ENCODE measurements at places on chromosomes 12 and 14.

DNA sequence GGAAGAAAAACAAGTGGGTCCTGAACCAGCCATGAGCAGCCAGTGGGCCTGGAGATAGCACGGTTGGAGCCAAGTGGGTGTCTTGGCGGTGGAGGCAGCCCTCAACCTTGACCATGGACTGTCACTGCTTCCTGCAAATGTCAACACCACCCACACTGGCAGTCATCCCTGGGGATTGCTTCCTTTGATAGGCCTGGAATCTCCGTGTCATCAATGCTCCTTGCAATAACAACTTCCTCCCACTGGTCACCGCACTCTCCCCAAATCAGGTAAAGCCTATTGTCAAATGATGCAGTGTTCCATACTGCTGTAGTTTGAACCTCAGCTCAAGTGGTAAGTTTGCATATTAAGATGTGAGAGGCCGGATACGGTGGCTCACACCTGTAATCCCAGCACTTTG is 129.1 kb downstream of the NTF3 start:
- DNase-seq, result no peak

DNA sequence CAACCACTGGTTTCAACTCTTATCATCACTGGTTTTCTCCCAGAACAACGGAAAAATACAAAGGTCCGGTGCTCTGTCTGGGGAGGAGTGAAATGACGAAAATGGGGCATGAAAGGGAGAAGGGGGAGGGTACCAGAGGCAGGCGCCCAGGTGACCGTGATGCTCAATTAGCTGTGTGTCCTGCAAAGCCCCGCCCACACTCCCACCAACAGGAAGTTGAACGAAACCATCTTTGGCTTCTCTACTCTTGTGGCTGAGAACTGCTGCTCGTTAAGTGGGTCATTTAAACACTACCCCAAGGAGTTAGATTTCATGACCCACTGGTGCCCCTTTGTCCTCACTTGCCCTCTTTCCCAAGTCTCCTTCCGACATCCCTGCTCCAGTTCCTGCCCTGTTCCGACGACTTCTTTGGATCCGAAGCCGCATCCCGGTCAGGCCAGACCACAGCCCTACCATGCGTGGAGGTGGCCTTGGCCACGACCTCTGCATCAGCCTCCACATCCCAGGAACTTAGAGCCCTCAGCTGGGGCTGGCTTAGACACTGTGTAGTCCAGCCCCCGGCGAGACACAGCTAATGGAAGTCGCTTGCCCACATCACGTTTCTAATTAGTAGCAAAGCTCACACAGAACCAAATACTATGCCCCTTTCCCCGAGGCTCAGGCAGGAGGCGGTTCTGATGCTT is 11.4 kb upstream of the LRTM2 start:
- no peak for DNase-seq

GRCh38 chr12:80411787-80412186 is 32.2 kb upstream of the PTPRQ start:
- no peak for DNase-seq

DNA sequence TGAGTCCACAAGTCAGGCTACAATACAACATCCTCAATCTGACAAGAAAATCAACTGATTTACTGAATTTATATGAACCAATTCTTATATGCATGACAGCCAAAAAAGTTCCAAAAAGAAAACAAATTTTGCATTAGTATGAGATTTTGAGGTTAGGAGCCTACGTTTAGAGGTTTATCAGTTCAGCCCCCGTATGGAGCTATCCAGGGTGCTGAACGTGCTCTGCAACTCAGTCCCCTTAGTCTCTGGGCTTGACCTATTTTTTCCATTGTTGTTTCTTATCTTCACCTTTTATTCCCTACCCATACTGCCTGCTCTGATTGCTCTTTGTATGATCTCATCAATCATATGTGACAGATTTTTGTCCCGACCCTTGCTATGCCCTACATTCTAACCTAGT is 693.0 kb downstream of the NRXN3 start:
- DNase-seq, result peak; percentile 68

DNA sequence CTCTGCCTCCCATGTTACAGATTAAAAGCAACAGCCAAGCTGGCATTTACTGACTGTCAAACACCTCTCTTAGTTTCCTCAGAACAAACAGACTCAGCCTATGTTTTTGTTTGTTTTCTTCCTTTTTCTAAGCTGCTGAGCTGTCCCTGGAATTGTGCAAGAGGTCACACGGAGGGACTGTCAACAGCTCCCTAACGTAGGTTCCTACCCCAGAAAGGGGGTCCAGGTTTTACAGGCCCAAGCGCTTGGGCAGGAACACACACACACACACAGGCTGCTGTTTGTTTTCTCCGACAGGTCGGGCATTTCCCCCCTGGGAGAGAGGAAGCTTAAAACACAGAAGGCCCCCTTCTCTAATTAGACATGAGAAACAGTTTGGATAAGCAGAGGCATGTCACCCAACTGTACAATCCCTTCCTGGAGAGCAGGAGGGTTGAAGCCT is 739.6 kb upstream of the TBX3 start:
- DNase-seq, result no peak

DNA sequence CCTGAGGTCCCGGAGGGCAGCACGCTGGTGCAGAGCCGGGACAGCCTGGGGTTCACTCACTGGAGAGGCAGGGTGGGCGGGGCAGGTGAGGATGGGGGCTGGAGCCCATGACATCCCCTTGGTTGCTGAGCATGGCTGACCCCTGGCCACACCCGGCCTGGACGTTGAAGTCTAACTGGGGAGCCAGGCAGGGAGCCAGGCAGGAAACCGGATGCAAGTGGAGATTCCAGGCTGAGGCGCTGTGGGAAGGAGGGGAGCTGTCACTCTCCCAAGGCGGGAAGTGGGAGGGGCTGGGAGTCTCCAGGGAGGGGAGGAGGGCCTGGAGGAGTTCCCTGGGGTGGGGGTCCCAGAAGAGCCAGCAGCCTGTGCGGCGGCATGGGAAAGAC is 7.7 kb upstream of the INF2 start:
- peak; percentile 63 for DNase-seq

- DNase-seq, result no peak
Observed at GRCh38 chr14:103402695-103403094, 17.5 kb downstream of the MARK3 start.

DNA sequence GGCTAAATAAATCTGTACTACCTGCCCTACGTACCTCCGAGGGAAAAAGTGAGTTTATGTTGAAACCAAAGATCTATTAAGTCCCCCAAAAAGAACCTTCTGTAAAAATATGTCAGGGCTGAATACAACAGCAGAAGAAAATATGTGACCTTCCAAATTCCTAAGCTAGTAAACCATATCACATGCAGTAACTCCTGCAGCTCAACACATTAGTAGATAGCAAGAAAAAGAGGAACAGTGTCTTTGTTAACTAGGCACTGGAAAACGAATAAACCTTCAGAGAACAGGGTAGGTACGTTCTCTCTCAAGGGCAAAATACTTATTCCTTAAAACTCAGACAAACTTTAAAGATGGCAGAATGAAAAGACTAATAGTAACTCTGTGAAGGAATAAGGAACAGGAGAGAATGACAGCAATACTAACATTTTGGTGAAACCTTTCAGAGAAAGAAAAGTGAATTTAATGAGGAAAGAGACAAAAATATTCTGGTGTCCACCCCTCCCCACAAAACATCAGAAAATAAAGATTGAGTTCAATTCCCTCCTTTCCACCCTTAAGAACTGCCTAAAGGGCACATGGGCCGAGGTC is 18.0 kb downstream of the CBX5 start:
- DNase-seq, result no peak

DNA sequence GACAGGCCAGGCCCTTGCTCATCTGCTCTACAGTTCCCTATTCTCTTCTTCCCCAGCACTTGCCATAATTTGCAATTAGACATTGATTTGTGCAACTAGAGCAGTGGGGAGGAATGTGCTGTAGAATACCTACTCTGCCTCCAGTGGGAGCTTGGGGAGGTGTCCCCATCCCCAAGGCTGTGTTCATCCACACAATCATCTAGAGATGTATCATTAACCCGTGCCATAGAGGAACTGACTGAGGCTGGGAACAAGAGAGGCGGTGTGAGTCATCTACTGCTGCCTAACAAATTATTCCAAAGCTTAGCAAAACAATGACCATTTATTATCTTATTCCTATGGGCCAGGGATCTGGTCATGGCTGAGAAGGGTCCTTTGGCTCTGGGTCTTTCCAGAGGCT is 5.1 kb upstream of the OTUB2 start:
- DNase-seq, result no peak

DNA sequence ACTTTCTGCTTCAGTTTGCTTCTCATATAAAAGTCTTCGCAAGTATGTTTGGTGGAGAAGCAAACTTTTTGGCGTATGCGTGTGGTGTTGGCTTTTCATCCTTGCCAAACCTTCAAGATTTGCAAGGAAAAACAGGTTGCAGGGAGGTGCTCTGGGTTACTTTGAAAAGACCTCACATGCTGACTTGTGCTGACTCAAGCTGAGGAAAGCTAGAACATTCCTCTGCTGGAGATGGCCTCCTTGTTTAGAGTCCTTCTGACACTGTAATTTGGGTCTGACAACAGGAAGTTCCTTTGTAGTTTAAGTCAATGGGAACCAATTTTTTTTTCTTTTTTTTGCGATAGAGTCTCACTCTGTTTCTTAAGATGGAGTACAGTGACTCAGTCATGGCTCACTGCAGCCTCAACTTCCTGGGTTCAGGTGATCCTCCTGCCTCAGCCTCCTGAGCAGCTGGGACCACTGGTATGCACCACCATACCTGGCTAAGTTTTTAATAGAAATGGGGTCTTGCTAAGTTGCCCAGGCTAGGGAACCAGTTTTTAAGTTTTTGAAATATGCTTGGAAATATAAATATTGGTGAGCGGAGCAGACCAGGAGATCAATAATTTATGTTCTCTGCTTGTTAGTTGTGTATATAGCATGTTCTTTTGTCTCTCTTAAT is 2.6 kb upstream of the ACACB start:
- no peak for DNase-seq

DNA sequence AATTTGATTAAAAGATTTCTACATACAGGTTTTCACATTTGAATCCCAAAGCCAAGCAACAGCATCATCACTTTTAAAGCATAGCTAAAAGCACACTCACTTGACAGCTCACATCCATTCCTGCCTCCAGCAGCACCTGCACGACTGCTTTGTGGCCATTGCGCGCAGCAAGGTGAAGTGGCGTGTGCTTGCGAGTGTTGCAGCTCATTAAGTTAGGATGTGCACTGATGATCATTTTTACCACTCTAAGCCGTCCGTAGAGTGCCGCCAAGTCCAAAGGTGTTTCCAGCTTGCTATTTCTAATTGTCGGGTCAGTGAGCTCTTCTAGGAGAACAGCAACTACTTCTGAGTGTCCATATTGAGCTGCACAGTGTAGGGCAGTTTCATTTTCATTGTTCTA is 158.8 kb downstream of the GARIN6 start:
- no peak for DNase-seq

GRCh38 chr14:93648440-93649168 is 139.7 kb downstream of the PRIMA1 start:
- DNase-seq, result no peak

- no peak for DNase-seq
Observed at GRCh38 chr12:46526233-46526632, 153.7 kb upstream of the SLC38A2 start.

- DNase-seq, result no peak
Observed at GRCh38 chr14:100403105-100403504, 80.0 kb downstream of the SLC25A47 start.

DNA sequence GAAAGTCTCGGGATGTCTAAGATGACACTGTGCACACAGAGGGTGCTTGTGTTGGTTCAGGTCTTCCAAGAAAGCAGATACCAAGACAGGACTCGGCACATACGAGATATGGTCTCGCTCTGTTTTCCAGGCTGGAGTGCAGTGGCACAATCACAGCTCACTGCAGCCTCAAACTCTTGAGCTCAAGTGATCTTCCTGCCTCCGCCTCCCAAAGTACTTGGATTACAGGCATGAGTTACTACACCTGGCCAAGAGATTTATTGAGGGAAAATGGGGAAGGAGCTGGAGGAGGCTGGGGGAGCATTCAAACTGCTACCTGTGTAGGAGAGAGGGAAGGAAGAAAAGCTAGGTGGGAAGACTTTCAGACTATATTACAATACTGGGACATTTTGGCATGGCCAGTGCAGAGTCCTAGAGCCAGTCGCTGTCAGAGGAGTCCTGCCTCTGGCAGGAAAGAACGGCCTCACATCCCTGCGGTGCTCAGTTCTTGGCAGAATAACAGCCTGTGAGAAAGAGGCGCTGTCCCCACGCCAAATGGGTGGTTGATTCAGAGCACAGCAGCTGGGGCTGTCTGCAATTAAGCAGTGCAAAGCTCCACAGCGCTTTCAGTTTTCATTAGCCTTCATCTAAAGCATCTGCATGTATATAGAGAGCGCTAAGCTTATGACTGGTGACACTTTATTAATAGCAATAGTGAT is 18.3 kb downstream of the SLC17A8 start:
- no peak for DNase-seq

DNA sequence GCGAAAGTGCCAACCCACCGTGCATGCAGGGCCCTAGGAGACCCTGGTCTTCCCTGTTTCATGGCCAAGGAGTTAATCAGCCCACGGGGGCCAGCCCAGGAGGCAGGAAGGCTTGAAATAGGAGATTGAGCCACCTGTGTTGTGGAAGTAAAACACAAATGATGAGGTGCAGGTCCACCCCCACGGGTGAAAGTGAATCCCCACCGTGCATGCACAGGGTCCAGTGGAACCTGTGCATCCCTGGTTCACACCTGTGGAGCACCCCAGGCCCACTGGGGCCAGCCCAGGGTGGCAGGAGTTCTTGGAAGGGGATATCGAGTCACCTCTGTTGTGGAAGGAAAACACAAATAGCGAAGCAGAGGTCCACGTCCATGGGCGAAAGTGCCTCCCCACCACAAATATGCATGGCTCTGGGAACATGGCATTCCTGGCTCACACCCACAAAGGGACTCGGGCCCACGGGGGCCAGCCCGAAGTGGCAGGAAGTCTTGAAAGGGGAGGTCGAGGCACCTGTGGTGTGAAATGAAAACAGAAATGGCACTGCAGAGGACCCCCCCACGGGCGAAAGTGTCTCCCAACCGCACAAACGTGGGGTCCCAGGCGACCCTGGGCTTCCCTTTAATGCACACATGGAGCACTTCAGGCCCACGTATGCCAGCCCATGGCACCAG is 381.5 kb downstream of the ALG10 start:
- no peak for DNase-seq

DNA sequence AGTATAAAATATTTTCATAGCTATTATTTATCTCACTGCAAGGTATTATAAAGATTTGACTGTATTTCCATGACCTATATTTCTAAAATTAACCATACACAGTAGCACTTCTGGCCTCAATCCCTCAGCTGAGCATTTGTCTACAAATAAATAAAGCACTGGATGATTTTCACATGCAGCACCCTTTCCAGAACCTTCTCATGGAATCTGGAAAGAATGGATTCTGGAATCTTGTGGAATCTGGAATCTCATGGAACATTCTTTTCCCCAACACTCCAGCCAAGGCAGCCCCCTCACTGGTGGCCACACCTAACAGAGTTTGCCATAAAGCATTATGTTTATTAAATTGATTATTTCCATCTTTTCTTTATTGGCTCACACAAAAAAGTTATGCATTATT is 199.2 kb downstream of the MSRB3 start:
- DNase-seq, result no peak

GRCh38 chr12:52566847-52567291 is 6.8 kb downstream of the KRT74 start:
- DNase-seq, result no peak

Measured in neuronal stem cell (in vitro differentiated cells).